ENCODE measurements at places on chromosomes 6 and 20.

GRCh38 chr6:91482498-91482897 is 895.6 kb upstream of the MAP3K7 start:
- no peak for DNase-seq

GRCh38 chr6:63862486-63863198 is 227.0 kb downstream of the PHF3 start:
- no peak for DNase-seq

DNA sequence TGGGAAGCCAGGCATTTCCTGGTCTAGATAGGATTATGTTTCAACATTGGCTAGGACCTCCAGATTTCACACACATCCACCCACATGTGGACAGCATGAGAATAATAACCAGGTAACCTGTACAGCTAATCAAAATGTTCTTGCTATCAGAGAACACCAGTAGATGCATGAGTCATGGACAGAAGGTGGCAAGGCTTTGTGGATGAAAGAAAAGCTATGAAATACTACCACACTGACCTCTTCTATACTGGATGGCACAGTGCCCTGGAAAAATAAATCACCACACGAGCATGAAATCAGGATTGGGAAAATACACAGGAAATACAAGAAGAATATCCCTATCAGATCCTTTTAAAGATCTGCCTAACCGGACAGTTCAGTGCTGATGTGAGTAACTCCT is 113.0 kb downstream of the GMDS start:
- DNase-seq, result no peak

DNA sequence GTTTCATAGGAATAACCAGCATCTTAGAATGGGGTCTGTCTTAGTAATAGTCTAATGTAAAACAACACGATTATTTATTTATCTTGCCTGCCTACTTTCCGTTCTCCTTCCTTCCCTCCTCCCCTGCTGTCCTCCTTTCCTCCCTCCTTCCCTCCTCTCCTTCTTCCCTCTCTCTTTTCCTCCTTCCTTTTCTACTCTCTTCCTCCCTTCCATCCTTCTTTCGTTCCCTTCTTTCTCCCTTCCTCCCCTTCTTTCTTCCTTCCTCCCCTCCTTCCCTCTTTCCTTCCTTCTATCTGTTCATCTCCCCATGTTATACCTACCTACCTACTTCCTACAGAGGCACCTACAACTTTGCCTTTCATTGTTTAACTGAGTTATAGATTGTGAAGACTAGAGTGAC is 940.6 kb downstream of the KIF16B start:
- no peak for DNase-seq

DNA sequence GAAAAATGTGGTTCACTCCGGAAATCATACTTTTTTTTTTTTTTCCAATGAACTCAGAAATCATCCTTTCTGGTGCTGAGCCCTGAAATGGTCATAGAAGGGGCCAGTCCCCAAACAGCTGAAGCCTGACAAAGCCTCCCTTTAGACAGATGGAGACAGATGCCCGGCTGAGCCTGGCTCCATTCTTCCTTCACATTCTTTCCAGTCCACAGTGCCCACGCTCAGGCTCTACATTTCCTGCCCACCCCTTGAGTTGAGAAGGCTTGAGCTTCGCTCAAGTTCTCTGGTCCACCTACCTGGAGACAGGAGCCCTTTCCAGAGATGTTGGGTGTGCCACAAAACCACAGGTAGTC is 41.2 kb downstream of the KCNK5 start:
- no peak for DNase-seq

DNA sequence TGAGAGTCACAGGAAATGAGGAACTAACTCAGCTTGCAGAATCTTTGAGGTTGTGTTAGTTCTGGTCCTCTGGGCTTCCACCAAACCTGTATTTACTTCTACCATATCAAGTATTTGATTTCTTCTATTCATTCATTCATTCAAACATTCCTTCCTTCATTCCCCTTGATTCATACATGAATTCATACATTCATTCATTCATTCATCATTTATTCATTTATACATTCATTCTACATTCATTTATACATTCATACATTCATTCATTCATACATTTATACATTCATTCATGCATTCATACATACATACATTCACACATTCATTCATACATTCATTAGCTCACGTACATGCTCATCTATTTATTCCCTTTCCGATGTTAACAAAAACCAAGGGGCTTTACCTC is 120.3 kb downstream of the BMP7 start:
- DNase-seq, result no peak

- no peak for DNase-seq
These were observed 74.1 kb downstream of the BFSP1 start for GRCh38 chr20:17457079-17457478.

GRCh38 chr6:125258651-125259353 is 43.0 kb downstream of the HDDC2 start:
- DNase-seq, result no peak

GRCh38 chr6:158938811-158939254 is 61.2 kb downstream of the RSPH3 start:
- no peak for DNase-seq

- peak; percentile 50 for DNase-seq
These were observed 824 bp downstream of the MPC1 start for GRCh38 chr6:166381733-166382499.

- DNase-seq, result peak; percentile 27
These were observed 24.8 kb downstream of the PHF20 start for GRCh38 chr20:35796571-35796970.

GRCh38 chr6:147528511-147529145 is 20.1 kb downstream of the SAMD5 start:
- no peak for DNase-seq

DNA sequence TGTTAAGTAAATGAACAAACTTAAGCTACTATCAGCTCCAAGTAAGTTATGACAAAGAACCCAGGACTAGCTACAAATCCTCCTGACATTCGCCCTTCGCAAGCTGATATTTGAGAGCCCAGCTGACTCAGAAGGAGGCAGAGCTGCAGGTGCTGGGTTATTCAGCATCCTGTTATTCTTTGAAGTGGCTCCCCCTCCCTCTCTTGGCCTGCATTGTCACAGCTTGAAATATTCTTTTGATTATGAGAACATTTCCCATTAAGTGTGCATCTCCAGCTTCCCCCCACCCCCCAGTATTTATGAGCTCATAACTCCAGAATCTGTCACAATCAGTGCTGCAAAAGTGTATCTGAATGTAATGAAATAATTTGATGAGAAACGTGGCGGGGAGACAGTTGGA is 78.8 kb upstream of the RALY start:
- DNase-seq, result no peak

GRCh38 chr6:39493174-39493573 is 170.7 kb upstream of the KCNK16 start:
- no peak for DNase-seq

DNA sequence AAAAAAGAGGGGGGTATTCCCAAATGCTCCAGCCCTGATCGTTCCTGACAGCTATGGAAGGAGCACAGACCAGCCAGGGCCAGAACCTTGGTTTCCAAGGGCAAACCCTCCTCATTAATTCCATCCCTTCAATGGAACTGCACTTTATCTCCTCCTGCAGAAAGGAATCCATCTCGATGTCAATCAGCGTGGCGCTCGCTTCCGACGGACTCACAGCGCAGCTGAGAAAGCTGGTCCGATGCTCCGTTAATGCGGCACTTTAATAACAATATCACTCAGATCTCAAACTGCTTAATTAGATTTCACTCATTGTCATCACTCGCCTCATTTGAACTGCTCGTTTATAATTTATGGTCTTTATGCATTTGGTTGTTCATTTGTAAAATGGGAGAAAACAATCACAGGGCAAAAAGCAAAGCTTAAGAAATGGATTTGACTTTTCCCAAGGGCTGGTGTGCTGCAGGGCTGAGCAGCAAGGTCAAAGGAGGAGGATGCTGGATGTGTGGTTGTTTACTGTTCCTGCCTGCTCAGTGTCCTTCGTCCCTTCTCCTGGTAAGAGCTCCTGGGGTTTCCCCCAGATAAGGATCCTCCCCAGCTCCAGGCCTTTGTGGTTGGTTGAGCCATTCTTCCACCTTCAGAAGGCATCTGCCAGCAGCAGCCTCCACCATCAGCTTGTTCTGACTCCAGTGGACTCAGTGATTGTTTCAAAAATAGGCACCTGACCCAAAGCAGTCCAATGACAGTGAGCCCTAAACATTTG is 152.7 kb downstream of the ANKRD60 start:
- no peak for DNase-seq

DNA sequence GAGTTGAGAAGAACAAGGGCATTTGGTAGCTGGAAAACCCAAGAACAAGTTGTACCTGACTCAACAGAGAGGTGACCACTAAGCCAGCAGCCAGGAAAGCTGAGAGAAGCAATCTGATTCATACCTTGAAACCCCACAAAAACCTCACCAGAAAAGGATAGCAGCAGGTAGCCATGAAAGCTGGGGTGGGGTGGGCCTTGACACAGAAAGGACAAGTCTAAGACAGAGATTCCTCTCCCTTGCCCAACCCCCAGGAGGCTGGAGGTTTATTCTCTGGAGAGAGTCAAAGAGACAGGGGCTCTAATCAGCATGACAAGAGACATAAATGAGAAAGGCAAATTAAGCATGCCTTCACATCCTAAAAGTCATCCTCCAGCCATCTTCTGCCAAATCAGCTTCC is 151.7 kb upstream of the DST start:
- no peak for DNase-seq

GRCh38 chr6:34657307-34657978 is 39.1 kb downstream of the ILRUN start:
- DNase-seq, result no peak

- no peak for DNase-seq
These were observed 497.0 kb downstream of the CDH26 start for GRCh38 chr20:60455272-60455671.

GRCh38 chr6:43997345-43997677 is 129.9 kb downstream of the MRPL14 start:
- DNase-seq, result no peak

GRCh38 chr6:166078294-166078693 is 89.4 kb downstream of the TBXT start:
- no peak for DNase-seq

DNA sequence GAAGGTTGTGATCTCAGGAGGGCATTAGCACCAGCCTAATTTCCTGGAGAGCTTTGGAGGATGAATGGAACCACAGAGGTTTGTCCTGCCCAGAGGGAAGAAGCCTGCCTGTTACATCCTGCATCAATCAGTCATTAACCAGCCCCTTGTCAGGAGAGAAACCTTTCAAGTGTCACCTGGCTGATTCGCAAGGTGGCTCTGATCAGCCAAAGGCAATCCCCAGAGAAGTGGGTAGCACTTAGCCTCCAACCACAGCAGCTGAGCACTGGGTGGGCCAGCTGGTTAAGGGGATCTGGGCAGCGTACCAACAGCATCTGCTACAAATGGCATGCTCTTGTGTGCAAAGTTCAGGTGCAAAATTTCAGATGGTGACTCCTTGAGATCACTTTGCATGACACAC is 26.9 kb downstream of the ANKEF1 start:
- no peak for DNase-seq

GRCh38 chr6:90466154-90466940 is 120.5 kb downstream of the MAP3K7 start:
- DNase-seq, result no peak

DNA sequence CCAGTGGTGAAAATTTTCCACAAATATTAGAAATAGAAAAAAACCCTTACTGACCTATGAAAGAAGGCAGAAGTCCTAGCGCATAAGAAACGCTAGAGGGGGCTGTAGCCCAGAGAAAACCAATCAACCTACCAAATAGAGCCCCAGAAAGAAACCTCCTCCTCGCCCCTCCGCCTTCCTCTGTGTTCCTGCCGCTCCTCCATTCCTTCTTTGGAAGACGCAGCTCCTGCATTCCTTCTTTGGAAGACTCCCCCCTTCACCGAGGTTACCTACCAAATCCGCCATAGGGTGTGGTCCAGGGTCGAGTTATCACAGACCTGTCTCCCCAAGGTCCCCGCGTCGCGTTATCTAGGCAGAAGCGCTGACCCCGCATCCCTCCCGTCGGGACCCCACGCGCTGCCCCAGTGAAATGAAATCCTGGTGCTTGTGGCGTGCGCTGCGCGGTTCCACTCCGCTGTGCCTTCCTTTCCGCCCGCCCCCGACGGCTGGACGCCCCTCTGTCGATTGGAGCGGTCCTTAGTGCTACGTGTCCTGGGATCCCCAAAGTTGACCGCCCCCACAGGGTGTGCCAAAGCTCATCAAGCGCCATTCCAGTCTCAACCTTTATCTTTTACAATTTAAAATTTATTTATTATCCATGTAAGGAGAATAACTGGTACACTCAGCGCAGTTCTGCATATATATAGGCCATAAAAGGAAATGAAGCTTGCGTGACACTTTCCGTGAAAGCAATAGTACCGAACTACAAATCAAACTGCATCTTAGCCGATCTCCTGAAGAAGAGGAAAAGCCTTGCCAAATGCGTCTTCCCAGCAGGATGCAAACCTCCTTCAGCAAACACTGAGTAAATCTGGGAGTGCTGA is 13.0 kb downstream of the RPP21 start:
- DNase-seq, result no peak

GRCh38 chr6:2817903-2818443 is 23.7 kb downstream of the SERPINB1 start:
- DNase-seq, result no peak

All from central memory CD8-positive, alpha-beta T cell (primary cell).